ENCODE measurements at places on chromosomes 3 and 15.

GRCh38 chr3:143736205-143736997 lies 111.9 kb downstream of the SLC9A9 start:
- no peak for DNase-seq

GRCh38 chr3:88535563-88535962 lies 385.8 kb downstream of the C3orf38 start:
- DNase-seq = no peak

GRCh38 chr3:195597229-195597628 lies 13.5 kb upstream of the APOD start:
- no peak for DNase-seq

GRCh38 chr3:169112153-169112892 lies 551.2 kb downstream of the MECOM start:
- DNase-seq = no peak

DNA sequence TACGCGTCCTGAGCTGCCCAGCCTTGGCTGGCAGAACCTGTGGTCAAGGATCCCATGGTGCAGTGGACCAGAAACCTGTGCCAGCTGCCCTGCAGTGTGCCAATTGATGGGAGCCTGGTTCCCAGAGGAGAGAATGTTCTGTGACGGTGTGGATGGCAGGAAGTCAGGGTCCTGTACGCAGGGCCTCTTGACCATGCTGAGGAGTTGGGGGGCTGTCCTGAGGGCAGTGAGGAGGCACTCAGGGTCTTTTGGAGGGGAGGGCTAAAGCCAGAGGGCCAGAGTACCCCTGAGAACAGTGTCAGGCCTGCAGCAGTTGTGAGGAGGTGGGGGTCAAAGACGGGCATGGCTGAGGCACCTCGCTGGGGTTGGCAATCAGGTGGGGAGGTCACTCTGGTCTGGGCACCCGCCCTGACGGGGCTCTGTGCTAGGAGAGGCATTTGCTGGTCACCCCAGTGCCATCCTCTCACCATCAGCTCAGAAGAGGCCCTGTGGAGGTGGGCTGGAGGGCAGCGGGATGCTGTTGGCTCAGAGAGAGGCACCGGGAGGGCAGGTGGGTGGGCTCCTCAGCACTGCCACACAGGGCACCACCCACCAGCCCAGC lies 61.0 kb downstream of the SCN5A start:
- no peak for DNase-seq
